ENCODE measurements at places on chromosomes 3 and 15.

DNA sequence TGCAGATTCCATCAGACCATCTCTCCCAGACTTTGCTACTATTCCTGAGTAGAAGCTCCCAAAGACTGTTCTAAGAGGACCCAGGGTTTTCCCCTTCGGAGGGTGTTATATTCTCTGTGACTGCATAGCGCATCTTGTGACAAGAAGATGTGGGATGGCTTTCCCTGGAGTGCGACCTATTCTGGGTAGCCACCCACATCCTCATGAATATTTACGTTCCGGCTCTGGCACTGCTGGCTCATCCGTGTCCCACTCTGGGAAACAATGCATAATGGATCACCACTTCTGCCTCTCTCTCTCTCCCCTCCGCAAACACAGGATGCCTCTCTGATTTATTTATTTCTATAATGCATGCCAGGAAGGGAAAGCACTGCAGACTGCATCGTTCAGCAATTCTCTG is 166.1 kb downstream of the PYDC2 start:
- DNase-seq: no peak

DNA sequence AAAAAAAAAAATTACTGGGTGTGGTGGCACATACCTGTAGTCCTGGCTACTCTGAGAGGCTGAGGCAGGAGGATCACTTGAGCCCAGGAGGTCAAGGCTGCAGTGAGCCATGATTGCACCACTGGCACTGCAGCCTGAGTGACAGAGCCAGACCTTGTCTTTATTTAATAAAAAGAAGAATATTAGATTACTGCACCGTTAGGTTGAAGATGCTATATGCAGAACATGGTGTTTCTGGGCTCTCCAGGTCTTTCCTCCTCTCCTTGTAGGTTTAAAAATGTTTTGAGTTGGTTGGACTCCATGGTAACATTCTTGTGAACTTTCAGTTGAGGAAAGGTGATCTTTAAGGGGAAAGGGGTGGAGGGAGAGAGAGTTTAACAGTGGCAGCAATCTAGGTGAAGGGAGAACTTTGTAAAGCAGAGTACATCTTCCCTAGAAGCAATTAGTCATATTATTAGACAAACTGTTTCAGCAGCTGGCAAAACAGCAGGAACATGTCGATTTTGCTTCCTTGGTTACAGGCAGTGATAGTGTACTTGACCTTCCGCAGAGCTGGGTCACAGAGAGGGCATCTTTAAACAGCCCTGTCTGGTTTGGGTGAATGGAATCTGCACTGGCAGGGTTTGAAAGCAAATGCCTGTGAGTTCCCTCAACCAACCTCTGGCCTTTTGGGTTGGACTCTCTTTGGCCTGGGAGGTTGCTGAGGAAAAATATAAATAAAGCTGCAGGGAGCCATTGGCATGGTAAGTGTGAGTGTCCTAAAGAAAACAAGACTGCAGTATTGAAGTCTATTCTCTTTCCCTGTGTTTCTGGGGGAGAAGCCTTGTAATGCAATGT is 42.8 kb downstream of the NR2C2 start:
- no peak for DNase-seq

- DNase-seq: no peak
Measured at GRCh38 chr3:59006634-59007517, 42.9 kb downstream of the CFAP20DC start.

DNA sequence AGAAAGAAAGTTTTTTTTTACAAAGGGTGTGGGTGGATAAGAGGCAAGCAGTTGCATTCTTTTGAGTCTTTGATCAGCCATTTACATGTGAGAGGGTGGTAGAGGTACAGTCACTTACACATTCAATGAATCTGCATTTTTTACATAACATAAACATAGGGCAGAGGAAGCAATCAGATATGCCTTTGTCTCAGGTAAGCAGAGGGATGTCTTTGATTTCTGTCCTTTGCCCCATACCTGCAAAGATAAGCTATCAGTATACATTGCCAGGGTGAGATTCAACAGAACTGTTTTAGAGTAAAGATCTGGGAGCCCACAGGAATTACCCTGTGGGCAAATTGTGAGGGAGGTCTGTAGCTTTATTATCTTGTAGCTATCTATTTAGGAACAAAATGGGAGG is 5.4 kb upstream of the PPP1R2 start:
- no peak for DNase-seq

- DNase-seq: no peak
Measured at GRCh38 chr15:83110381-83110780, 2.9 kb downstream of the TM6SF1 start.

DNA sequence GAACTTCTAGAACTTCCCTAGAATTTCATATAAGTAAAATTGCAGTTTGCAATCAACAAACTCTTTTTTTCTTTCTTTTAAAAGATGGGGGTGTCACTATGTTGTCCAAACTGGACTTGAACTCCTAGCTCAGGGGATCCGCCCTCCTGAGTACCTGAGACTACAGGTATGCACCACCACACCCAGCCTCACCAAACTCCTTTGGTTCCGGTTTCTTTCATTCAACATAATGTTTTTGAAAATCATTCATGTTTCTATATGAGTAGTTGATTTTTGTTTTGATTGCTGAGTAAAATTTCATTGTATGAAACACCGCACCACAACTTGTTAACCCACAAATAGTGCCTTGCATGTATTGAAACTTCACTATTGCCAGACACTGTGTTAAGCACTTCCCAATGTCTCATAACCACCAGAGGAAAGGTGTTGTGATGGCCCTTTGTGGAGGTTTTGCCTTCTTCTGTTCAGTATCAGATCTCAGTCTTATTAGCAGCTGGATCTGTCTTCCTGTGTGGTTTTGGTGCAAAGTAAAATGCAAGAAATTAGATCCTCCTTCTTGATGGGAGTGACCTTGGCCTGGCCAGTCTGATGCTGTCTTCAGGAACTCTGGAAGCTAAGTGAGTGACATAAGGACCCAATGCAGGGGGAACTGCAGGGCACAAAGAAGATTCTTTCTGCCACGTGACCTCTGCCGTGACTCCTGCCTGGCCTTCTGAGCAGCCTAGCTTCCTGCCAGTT is 78.8 kb upstream of the UBE2E1 start:
- DNase-seq: no peak

DNA sequence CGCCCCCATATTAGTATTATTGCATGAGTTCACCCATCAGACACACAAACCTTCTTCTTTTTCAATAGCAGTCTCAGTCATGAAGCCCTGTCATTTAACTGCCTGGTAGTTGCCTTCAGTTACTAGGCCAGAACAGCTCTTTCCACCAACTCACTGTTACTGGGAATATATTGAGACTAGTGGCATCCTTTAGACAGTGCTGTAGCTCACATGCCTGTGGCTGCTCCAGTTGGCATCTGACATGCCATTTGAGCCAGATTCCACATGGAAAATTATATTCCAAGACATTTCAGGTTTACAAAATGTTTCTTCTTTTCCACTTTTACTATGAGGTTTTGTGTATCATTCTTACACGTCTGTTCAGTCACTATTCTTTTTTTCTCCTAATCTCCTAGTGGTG is 146.1 kb downstream of the GHSR start:
- DNase-seq: no peak

DNA sequence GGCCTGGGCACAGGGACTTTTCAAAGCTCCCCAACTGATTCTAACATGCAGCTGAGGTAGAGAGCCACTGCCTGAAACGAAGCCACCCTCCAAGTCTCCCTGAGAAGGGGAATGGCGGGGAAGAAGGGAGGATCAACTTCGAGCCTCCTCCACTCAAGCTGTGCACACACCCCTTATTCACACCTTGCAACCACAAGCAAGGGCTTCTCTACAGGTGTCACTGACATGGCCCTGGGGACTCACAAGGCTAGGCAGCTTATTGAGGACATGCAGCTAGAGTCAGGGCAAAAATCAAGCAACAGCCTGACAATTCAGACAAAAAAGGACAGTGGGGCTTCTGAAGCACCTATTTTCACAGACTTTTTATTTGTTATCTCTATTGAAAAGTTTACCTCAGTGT is 85.2 kb downstream of the SNRK start:
- no peak for DNase-seq

DNA sequence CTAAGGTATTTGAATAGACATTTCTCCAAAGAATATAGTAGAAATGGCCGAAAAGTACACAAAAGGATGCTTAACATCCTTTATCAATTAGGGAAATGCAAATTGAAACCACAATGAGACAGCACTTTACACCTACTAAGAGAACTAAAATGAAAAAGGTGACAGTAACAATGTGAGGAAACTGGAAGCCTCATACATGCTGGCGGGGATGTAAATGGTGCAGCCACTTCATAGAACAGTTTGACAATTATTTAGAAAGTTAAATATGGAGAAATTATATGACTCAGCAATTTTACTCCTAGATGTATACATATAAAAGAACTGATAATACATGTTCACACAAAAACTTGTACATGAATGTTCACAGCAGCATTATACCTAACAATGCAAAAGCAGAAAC is 13.4 kb downstream of the SPICE1 start:
- DNase-seq: no peak

DNA sequence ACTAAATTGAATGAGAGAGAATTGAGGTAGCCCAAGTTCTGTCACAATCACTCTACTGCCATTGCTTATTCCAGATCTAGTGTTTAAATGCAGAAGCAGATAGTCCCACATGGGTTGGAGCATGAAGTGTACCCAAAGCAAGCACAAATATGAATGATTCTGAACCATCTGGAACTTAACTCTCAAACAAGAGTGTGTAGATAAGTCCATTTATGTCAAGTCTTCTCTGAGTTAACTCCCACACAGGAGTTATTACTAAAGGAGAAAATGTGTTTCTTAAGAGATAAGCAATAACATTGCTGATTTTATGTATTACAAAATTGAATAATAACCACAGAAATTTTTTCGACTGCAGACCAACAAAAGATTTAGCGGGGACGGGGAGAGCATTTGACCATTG is 33.6 kb downstream of the PAQR9 start:
- DNase-seq: no peak

DNA sequence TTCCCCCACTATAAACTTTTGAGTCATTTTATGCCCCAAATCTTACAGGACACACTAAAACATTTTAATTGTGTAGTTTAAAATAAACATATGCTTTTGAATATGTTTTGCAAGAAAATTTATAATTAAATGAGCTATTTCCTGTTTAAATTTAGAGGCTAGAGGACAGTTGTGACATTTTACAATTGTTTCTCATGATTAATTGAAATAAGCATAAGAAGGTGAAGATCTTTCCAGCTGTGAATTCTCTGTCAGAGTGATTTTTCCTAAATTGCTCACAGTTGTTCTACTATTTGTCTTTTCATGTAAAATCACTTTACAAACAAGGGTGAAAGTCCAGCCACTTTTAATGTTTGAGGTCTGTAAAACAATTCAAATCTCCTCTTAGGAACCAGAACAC is 892.3 kb downstream of the CADM2 start:
- no peak for DNase-seq

GRCh38 chr3:13157986-13158385 is 84.8 kb upstream of the IQSEC1 start:
- no peak for DNase-seq

- DNase-seq: no peak
Measured at GRCh38 chr3:63970631-63971475, 52.4 kb downstream of the PSMD6 start.

GRCh38 chr3:128492671-128493569 is at the start of gene GATA2:
GATA2 (minus strand) TSS chr3:128493201; CDS start chr3:128487031, 6,170 bp downstream.
- no peak for DNase-seq

GRCh38 chr3:111541911-111542483 is at the start of gene CD96:
CD96 (plus strand) TSS chr3:111542197; CDS start chr3:111542249, 52 bp downstream.
- no peak for DNase-seq

GRCh38 chr3:128532012-128532983 is 39.3 kb upstream of the GATA2 start:
- no peak for DNase-seq

- DNase-seq: no peak
Measured at GRCh38 chr3:183868796-183869195, 15.9 kb downstream of the PARL start.

DNA sequence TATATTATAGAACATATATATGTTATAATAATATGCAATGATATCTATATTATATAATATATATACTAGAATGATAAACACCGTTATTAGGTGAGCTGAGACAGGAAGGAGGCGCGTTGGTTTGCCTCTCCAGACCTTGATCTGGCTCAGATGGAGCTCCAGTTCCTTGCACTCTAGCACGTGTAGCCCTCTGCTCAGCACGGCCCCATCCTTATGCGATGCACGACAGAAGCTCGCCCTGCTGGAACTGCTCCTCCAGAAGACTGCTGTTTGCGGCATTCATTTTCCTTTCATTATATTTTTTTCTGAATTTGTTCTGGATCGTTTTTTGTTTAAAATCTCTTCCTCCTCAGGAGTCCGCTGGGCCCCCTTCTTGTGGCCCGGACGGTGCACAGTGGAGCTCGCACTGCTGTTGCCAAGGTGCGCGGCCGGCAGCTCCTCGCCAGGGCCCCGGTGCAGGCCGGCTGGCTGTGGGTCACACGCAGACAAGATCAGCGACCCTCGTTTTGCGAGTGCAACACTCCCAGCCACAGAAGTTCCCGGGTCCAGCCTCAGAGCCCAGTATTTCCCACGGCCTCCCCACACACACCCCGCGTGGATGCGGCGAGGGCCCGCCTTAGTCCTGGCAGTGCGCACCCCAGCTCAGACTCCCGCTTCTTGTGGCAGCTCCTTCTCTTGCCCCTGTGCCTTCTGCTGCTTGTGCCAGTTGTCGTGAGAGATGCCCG is 112.2 kb downstream of the CHL1 start:
- no peak for DNase-seq

GRCh38 chr15:99247062-99247461 is 2.3 kb downstream of the TTC23 start:
- DNase-seq: no peak
